ENCODE measurements at places on chromosomes 7 and 10.

DNA sequence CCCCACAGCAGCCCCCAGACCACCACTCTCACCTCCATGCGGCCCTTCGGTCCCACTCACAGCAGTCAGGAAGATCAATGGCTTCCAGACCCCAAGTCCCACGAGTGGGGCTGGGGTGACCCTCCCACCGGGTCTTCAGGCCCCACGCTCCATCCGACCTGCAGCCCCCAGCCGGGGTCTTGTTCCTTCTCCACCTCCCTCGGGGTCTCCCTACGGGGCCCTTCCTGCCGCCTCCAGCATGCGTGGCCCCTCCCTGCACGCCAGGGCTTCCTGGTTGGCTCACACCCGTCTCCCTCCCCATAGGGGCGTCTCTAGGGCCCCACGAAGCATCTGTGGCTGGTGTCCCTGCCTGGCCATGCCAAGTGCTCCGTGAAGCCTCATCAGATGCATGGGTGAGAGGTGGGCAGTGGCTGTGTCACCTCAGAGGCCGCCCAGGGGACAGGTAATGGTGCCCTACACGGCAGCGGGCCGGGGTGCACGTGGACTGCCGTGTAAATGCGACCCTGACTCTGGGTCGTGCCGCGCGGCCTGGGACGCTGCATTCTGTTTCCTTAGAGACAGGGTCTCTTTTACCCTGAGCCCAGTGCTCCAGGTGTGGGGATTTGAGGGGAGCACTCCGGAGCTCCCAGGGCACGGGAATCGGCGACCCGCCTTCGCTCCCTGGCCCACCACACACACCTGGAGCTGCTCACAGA is 19.9 kb downstream of the ADAP1 start:
- no peak for DNase-seq

DNA sequence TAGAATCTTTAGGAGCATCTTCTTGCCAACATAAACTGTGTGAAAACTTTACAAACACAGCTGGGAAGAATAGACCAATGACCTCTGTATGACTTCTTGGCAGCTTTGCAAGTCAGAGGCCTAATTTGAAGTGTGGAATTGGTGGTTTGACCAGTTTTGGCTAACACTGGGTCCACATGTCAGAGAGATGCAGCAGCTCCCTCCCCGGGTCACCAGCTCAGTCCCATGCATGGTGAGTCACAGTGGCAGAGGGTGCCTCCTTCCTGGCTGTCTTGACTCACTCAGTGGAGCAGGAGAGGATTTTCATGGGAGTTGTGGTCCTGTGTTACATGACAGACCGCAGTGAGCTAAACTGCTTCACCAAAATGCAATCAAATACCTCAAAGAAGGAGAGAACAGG is 8.2 kb upstream of the STARD3NL start:
- no peak for DNase-seq

DNA sequence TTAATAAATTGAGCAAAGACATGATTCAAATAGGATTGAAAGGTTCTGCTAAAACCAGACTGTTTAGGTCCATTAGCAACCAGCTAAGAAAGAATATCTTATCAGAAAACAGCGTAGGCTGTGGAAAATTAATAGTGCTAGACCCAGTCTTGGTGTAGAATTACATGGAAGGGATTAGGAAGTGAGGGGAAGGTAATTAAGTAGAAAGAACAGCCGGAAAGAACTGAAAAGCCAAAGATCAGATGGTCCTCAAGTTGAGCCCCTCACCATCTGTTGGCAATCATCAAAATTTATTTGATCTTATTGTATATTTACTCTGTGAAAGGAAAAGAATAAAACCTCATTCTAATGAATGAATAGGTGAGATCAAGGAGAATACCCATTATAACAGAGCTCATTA is 50.1 kb downstream of the COL1A2 start:
- peak; percentile 17 for DNase-seq

DNA sequence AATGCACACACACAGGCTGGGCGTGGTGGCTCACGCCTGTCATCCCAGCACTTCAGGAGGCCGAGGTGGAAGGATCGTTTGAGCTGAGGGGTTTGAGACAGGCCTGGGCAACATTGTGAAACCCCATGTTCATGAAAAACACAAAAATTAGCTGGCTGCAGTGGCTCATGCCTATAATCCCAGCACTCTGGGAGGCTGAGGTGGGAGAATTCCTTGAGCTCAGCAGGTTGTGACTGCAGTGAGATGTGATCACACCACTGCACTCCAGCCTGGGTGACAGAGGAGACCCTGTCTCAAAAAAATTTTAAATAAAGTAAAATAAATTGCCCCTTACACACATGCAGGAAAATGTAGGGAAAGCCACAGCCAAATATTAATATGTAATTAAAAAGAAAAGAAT is 44.1 kb downstream of the RNF32 start:
- no peak for DNase-seq

- DNase-seq: no peak
These were observed 119.8 kb downstream of the XRCC2 start for GRCh38 chr7:152556013-152556755.

DNA sequence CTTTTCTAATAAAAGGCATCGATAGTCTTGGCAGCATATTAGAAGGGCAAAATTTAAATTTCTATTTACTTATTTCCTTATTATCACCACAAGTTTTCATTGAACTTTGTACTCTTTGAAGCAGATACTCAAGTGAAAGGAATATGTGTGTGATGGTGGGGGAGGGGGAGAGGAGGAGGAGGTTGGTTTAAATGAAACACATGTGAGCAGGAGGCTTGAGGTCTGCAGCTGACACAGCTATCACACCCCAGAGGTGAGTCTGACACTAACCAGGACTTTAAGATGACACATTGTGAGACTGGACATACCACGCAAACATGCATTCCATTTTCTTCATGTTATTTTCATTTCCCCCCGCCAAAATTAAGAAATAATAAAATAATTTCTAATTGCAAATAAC is 63.3 kb downstream of the CTTNBP2 start:
- DNase-seq: no peak

GRCh38 chr10:94757916-94758315 is 4.6 kb upstream of the CYP2C19 start:
- DNase-seq: no peak

GRCh38 chr10:60495338-60496055 is 105.8 kb upstream of the ANK3 start:
- DNase-seq: no peak

DNA sequence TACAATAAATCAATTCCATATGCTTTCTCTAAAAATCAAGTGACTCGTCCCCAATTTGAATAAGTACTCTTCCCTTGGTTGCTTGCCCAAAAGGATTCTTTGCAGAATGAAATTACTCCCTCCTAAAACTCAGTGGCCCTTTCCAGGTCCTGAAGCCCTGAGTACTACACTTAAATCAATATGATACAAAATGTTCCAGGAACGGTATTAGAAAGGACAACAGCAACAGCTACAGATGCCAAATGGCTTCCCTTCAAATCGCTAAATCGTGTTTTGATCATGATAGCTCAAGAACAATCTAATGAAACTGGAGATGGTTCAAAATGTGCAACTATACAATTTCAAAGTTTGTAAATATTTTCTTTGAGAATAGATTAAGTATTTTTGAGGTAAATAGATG is 59.4 kb downstream of the TPK1 start:
- DNase-seq: no peak

DNA sequence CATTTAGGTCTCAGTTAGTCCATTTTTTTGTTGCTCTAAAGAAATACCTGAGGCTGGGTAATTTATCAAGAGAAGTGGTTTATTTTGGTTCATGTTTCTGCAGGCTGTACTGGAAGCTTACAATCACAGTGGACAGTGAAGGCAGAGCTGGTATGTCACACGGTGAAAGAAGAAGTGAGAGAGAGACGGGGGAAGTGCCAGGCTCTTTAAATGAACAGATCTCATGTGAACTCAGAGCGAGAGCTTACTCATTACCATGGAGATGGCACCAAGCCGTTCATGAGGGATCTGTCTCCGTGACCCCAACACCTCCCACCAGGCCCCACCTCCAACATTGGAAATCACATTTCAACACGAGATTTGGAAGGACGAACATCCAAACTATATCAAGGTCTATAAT is 18.9 kb upstream of the PNLIPRP3 start:
- DNase-seq: no peak

GRCh38 chr7:28433699-28434219 is 21.4 kb downstream of the CREB5 start:
- no peak for DNase-seq

DNA sequence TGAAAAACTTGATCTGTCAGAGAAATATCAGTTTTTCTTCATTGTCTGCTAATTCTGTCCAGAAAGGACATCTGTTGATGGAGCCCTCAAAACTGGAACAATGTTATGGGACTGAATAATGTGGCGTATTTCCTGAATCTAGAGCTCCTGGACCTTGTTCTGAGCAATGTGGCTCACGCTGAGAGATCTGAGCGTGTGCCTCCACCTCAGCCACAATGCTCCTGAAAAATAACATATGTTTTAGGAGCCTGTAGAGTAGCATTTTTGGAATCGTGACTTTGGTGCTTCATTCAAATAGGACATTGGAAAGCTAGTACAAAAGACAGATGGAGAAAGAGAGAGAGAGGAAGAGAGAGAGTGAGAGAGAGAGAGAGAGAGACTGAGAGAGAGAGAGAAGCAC is 110.3 kb downstream of the BMPER start:
- no peak for DNase-seq

- DNase-seq: no peak
These were observed 64.6 kb upstream of the KCNMA1 start for GRCh38 chr10:77702166-77702565.

DNA sequence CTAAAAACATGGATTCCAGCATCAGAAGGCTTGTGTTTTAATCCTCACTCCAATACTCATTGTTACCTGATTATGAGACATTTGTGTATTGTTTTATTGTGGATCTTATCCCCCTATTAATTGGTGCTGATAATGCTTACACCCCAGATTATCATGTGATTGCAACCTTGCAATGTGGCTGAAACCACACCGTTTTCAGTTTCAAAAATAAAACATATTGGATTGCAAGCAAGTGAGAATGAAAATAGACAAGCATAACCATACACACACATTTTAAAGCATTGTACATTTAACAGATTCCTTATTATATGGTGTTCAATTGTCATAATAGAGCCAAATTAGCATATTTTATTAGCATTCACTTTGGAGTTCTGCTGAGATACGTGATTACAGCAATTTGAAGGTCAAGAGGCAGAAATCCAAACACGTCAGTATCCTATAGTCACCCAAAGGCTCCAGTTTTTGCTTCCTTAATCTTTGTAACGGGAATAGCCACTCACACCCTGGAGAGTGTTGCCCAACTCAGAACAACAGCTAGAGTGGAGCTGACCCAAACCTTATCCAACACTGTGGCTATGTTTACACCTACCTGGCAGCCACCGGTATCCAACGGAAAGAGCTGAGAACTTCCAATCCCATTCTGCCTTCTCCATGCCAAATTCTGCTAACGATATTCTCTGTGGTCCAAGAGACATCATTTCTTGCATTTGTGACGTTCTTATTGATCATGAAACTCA is 317.1 kb upstream of the KLF6 start:
- no peak for DNase-seq

DNA sequence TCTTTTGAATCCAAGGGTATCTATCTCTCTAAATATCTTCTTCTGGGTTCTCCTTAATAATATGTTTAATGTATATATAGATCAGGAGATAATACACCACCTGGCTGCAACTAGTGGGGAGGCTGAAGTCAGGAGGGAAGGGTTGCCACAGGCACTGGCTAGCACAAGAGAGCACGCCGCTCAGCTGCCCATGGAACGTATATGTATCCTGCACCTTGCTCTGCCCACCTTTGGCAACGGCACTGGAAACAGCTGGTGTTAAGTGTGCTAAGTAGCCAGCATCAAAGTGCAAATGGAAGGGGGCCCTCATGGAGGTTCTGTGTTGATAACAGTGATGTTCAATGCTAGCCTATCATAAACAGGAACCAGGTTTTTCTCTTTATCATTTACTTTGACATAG is 49.8 kb upstream of the FAM133B start:
- DNase-seq: no peak

GRCh38 chr7:117137868-117138267 is 184.6 kb downstream of the ST7 start:
- no peak for DNase-seq

GRCh38 chr10:43902842-43903241 is 254.2 kb upstream of the ZNF32 start:
- no peak for DNase-seq

- no peak for DNase-seq
These were observed 114.7 kb downstream of the CUX1 start for GRCh38 chr7:101932083-101932482.

Measured in D721Med (cell line).